Activated T-helper 1 cell treated with anti-CD3 and anti-CD28 coated beads, Interleukin-12 subunit alpha, Interleukin-12 subunit beta, Interleukin-2, Interleukin-4 antibody, amounts not matched to agents 30 ng/mL and 10 ng/mL and 1 ng/mL, durations not matched to agents 14 hours and 24 hours and 36 hours (primary cell): ENCODE measurements at places on chromosomes 3 and 15. TPM values are rescaled to one million over a fixed set of nuclear protein-coding genes. Genes with fewer than 3 reads are reported as not detected.

Gene DENND6A
- 23.6 and 26.2 TPM in 2 replicates for total RNA-seq

Gene SLC27A2
- total RNA-seq: 78.0 and 78.7 TPM in 2 replicates

Gene CD200R1
- total RNA-seq: 6.7 and 6.8 TPM in 2 replicates

DNA sequence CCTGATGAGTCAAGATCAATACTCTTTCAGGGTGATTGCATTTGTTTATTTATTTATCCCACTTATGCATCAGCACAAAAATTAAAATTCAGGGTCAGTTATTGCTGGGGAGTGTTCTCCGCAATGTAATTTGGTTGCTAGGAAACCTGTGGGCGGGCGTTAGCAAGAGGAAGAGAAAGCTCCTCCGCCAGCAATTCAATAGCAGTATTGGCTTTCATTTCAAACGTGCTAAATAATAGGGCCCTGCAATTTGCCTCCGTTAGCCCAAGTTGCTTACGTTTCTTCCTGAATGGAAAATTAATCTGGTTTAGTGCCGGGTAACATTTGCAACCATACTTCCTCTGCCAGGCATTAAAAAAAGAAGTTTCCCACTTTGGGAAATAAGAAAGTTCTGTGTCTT lies 35.5 kb upstream of the PLCL2 start:
- DNase-seq: peak; percentile 57

DNA sequence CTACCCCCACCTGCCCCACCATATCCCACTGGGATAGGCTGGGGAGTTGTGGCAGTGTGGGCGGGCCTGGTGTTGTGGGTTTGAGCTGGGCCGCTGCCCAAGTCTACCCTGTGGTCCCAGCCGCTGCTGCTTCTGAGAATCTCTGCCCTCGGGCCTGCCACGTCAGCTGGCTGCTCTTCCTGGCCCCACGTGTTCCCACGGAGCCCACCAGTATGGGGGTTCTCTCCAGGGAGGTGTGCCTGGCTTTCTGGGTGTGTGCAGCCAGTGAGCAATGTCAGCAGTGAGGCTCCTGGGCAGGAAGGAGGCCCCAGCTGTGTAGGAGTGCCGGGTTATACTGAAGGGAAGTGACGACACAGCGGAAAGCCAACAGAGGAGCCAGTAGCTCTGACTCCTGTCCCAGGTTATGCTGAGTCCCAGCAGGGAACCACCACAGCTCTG lies 10.5 kb downstream of the GNAI2 start:
- DNase-seq: peak; percentile 80

DNA sequence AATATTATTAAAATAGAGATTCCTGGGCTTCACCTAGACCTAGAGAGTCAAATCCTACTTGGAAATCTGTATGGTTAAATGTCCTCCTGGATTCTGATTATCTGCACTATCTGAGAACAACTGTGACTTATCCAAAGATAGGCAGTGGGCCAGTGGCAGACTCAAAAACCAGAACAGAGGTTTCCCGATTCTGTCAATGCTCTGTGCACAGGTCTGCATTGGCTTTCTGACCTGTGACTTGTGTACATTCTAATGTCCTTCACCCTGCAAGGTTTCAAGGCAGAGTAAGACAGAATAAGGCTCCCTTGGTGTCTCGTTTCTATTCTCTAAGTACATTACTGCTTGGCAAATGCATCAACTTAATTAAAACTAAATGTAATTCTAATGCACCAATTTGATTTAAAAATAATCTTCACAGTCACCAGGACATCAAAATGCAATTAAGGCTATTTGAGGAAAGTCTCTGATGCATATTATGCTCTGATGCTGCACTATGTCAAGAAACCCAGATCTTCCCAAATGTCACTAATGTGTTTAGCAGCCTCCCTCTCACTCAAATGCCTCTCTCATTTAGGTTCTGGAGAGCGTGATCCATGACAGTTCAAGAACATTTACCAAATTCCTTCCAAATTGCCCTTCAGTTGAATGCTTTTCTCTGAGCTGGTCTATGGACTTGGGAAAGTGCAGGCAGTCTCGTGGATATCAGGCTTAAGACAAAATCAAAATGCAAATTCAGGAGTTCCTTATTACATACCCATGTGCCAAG lies 140.1 kb downstream of the STAC start:
- no peak for DNase-seq

GRCh38 chr3:65712140-65712539 lies 326.6 kb downstream of the MAGI1 start:
- DNase-seq: no peak

DNA sequence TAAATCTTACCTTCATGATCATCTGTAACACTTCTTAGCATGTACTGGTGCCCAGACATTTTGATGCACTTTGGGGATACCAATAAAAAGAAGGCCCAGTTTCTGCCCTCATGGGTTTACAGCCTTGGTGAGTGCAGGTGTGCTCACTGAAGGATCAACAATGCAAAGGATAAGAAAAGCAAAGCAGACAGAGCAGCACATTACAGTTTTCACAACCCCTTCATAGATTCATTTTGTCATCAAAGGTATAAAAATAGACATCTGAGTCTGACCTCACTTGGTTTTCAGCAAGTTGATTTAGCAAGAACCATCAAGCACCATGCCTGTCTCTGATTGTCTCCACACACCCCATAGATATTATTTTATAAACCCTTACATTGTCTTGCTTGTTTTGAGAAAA lies 77.6 kb downstream of the BFSP2 start:
- no peak for DNase-seq

GRCh38 chr3:46369675-46370132 lies 1.0 kb upstream of the CCR5 start:
- DNase-seq: peak; percentile 47

DNA sequence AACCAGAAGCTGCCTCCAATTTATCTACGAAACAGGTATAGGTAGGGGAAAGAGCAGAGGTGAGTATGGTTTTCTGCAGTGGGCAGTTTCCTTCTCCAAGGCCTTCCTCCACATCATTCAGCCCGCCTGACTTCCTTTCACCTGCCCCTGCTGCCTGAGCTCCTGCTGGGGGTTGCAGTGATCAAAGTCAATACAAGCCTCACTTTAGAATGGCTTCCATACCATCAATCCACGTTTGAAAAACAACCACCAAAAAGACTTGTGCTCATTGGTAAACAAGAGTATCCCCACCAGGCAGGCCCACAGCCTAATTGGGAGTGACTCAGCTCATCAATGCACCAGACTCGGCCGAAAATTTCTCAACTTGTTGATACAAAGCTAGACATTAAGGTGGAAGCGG lies 159.9 kb downstream of the MAGI1 start:
- DNase-seq: no peak

DNA sequence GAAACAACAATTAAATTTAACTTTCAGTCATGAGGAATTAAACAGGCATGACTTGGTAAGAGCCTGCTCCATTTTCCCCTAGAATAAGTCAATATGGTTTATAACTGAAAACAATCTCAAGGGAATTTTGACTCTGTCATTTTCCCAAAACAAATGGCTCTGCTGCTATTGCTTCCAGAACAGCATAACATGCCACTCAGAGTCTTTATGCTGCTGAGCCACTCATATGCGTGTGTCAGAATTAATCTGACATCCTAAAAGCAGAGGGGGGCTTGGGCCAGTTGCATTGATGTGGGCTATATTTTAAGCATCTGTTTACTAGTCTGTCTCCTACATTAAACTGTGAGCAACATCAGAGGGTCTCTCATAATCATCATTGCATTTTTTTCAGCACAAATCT lies 111.1 kb upstream of the ABI3BP start:
- DNase-seq: no peak

- DNase-seq: peak; percentile 46
These were observed 9.6 kb upstream of the PSMD2 start for GRCh38 chr3:184289426-184289938.
